ENCODE measurements at places on chromosomes 2 and 18.
A peak's percentile ranks its signal among the peaks of the same experiment; 100 is the strongest.

DNA sequence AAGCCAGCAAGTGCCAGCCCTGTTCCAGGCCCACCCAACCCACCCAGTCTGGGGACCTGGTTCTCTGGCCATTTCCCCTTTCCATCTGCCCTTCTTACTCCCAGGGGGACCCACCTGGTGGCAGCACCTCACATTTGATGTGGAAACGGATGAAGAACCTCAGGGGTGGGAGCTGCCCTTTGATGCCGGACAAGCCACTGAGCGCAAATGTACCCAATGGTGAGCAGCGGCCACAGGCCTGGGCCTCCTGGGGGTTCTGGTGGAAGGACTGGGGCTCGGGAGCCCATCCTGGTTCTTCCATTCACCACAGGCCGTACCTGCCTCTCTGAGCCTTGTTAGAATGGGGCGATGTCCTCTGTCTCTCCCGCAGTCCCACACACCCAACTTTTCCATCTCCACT, 84.7 kb downstream of the EPAS1 start:
- DNase-seq: no peak

GRCh38 chr2:105449076-105449475, 50.2 kb upstream of the FHL2 start:
- no peak for DNase-seq

DNA sequence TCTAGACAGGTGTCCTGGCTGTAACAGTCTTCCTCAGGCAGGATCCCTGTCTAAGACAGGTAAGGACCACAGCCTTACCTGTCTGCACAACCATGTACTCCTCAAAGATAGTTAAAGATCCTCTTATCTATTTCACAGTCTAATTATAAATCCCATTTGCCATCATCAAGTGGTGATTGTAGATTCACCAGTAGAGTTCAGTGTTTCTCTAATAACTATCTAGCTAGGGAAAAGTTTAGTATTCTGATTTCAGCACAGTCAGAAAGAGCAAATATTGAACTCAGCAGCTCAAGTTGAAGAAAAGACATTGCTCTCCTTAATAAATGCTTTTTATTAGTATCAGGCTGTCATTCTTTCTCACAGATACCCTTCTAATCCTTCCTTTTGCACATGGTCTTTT, 1305.5 kb upstream of the NXPH2 start:
- DNase-seq: no peak

- DNase-seq: no peak
Measured at GRCh38 chr2:98548920-98549818, 59.1 kb downstream of the COA5 start.

DNA sequence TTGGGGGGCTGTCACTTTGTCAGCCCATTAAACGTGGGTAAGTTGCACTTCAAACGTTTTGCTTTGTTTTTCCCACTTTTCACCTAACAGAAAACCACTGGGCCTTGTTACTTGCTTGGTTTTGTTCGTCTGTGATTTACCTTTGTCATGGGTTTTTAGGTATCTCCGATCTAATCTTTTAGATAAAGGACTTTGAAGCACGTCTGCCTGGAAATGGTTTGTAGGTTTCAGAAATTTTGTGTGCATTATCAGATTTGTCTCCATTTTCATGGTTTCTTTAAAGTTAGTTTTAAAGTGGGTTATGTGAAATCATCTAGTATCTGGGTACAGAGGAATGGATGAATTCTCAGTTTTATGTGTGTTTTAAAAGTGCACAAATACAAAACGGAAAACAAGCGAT, 6.4 kb downstream of the CTDP1 start:
- no peak for DNase-seq

GRCh38 chr2:181268174-181268867, 188.9 kb upstream of the ITGA4 start:
- no peak for DNase-seq

DNA sequence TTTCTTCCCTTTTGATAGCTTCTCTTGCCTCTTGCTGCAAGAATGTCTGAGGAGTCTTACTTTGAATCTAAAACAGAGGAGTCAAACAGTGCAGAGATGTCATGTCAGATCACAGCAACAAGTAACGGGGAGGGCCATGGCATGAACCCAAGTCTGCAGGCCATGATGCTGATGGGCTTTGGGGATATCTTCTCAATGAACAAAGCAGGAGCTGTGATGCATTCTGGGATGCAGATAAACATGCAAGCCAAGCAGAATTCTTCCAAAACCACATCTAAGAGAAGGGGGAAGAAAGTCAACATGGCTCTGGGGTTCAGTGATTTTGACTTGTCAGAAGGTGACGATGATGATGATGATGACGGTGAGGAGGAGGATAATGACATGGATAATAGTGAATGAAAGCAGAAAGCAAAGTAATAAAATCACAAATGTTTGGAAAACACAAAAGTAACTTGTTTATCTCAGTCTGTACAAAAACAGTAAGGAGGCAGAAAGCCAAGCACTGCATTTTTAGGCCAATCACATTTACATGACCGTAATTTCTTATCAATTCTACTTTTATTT, 133.5 kb upstream of the CDCA7 start:
- no peak for DNase-seq

DNA sequence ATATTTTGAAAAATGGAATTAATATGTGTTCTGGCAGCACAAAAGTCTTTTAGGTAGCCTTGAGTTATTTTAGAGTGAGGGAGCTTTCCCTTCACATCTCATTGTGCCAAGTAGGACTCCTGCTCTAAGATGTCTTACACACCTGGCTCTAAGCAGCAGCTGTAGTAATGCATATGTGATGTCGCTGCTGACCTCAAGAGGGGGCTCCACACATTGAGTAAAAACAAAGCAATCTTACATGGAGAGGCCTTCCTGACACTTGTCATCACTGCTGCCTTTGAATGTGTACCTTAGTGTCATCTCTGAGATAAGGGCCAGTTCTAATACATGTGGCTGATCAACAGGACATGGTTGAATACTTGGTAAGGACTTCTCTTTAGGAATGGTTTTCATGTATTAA, 75.8 kb downstream of the ACTR3 start:
- no peak for DNase-seq

- no peak for DNase-seq
Measured at GRCh38 chr2:208266936-208267335, 881 bp downstream of the PIKFYVE start.

DNA sequence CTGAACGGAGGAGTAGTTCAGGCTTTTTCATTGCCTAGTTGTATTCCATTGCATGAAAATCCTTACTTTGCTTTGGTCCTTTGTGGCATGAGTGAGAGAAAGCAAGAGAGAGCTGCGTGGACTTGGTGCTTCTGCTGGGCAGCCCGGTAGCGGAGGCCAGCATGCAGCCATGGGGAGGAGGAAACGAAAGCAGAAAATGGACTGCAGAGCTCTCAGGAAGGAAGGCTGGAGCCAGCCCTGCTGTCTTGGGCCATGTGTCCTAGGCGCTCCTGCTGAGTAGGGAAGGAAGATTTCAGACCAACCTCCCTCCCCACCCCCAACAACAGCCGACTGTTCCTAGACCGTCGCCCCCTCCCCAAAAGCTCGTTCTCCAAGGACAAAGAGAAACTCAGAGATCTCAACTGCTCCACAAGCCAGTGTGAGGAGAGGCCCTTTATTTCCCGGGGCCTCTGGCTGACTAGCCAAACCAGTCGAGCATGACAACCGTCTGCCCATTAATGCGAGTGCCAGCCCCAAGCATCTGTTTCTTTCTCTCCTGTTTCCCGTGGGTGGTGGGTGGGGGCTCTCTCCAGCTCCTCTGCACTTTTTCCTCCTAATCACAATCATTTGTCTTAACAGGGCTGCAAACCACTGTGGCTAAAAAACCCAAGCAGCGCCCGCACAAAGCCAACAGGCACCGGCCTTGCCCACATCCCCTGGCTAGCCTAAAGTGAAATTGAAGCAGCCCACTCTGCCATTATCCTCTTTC, 66.8 kb upstream of the FZD7 start:
- no peak for DNase-seq

GRCh38 chr2:61658841-61659780, 121.0 kb upstream of the XPO1 start:
- DNase-seq: no peak

GRCh38 chr2:205660521-205661124, 21.7 kb upstream of the NRP2 start:
- peak; percentile 3 for DNase-seq

GRCh38 chr2:5885451-5886173, 193.4 kb downstream of the SOX11 start:
- no peak for DNase-seq

DNA sequence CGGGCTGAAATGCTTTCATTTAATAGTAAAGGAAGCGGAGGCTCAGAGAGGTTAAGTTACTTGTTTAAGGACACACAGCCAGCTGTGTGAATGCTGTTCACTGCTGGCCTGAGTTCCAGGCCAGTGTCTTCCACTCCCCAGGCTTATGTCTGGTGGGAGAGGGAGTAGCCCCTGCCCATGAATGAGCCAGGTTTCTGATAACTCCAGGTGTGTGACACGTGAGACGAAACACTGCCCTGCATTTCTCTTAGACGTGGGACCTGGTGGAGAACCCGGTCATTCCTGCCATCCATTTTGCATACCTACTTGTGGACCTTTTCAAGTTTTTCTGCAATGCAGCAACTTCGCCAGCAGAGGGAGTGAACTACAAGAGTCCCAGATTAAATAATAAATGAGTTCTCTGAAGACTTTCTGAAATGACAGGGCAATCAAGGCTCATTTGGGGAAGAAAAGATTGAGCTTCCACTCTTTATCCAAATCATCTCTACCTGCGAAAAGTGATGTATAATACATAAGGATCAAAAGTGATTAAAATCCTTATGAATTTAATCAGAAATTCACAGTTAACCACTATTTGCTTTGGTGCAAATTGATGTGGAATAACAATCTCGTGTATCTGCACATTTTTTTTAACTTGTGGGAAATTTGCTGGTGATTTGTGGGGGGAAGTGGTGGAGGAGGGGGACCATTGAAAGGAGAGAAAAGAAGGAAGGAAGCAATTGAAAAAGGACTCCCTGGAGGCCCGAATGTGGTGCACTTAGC, 79.4 kb upstream of the ASB18 start:
- peak; percentile 9 for DNase-seq

DNA sequence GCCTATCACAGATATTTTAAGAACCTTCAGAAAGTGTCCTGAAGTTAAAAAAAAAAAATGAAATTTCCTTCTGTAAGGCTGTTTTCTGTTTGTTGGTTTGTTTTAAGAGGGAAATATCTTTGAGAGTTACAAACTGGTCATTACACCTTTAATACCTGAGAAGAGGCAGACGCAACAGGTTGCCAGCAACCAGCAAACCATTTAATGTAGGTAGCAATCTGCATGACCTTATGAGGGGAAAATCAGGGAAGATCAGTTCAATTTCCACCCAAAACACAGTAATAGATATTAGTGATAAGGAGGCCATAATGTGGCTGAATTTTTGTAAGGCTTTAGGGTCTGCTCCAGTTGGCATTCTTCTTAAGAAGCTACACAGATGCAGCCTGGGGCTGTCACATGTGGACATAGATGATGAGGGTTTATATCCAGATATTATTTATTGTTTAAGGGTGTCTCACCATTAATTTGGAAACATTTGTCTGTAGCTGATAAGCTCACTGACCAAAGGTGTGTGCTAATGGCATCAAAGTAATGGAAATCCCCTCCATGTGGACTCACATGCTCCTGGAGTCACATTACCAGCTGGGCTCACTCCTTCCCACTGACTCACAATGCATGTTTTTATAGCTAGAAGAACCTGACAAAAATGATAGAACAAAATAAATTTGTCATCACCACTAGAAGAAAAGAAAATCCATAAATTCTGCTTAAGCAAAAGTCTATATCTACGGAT, 83.5 kb upstream of the DTNA start:
- no peak for DNase-seq

- no peak for DNase-seq
Measured at GRCh38 chr2:124319577-124319976, 294.5 kb downstream of the CNTNAP5 start.

- no peak for DNase-seq
Measured at GRCh38 chr18:58255701-58256311, 211.8 kb downstream of the NEDD4L start.

- no peak for DNase-seq
Measured at GRCh38 chr2:36357847-36358659, 2.5 kb downstream of the CRIM1 start.

DNA sequence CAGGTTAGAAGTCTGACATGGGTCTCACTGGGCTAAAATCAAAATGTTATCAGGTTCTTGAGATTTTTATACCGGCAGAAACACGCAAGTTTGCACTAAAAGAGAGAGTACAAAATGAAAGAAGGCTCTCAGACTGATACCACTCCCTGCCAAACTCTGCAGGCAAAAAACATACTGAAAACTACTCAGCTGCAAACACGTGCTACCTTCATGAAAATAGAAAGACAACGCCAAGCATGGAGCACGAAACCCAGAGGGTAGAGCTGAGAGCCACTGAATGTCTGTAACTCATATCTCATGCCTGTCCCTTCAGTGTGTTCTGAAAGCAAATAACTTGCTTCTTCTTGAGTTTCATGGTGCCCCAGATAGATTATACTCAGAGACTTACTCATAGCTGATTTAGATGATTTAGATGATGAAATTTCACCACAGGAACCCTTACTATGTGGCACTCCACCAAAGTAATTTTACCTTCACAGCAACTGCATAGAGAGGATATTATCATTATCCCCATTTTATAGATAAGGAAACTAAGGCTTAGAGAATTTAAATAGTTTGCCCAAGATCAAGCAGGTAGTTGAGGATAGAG, 313.0 kb upstream of the SLC39A10 start:
- DNase-seq: no peak

DNA sequence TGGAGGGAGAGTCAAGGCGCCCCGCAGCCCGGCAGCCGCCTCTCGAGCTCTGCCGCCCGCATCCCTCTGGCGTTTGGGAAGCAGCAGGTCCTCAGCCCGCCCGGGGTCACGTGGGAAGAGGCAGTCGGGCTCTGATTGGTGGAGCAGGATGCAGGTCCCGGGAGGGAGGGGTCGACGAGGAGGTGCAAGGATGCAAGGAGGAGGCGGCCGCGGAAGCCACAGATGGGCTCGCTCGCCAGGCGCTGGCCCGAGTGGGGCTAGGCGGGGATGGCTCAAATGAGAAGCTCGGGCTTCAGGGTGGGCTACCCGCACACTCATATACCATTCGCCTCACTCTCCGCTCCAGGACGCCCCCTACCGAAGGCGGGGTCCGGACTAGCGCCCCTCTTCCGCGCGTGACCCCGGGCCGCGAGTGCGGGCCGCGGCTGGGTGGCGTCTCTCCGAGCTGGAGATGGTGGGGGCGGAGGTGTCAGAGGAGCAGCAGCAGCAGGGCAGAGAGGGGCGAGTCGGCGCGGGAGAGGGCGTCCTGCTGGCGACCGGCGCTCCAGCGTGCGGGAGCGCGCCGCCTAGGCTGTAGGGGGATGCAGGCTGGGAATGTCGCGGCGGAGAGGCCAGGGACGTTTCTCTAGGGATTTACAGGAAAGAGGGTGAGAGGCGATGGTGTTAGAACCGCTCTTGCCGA, at the start of gene TMEFF2:
TMEFF2 (minus strand) TSS at position 68 of the 682 bp plus-strand sequence. CDS start 409 bp downstream, outside the sequence.
- DNase-seq: no peak

- no peak for DNase-seq
Measured at GRCh38 chr18:49849331-49850217, 36.2 kb upstream of the ACAA2 start.

All from activated naive CD4-positive, alpha-beta T cell (primary cell).